Fibroblast of skin of scalp (primary cell): ENCODE measurements at places on chromosomes 3 and 15.

DNA sequence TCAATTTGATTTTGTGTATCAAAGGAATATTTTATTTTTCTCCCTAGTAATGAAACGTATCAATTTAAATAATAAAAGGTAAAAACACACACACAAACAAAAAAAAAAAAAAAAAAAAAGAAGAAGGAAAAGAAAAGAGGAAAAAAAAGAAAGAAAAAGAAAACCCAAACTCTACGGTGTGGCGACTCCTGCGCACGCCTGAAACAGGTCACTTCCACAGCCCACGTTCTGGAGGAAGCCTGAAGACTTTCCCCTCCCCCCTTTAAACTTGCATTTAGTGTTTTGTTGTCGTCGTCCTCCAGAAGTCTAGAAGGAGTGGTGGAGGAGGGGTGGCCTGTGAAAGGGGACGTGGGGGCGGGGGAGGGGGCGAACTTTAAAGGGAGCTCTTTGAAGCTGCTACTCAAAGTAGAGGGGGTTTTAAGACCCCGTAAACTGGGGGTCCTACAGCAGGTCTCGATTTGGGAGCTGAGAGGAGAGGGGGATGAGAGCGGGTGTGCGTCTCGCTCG, 2.3 kb upstream of the TLE3 start:
- no peak for DNase-seq

- no peak for DNase-seq
These were observed 1071.9 kb downstream of the IGSF11 start for GRCh38 chr3:117962750-117963149.

GRCh38 chr3:4234889-4235288, 68.3 kb upstream of the SETMAR start:
- no peak for DNase-seq

- no peak for DNase-seq
These were observed 1.1 kb upstream of the SEMA3G start for GRCh38 chr3:52446042-52446441.

GRCh38 chr3:153313302-153313965, 151.4 kb downstream of the RAP2B start:
- peak; percentile 44 for DNase-seq

GRCh38 chr3:118755253-118755801, 279.3 kb downstream of the IGSF11 start:
- DNase-seq = no peak

DNA sequence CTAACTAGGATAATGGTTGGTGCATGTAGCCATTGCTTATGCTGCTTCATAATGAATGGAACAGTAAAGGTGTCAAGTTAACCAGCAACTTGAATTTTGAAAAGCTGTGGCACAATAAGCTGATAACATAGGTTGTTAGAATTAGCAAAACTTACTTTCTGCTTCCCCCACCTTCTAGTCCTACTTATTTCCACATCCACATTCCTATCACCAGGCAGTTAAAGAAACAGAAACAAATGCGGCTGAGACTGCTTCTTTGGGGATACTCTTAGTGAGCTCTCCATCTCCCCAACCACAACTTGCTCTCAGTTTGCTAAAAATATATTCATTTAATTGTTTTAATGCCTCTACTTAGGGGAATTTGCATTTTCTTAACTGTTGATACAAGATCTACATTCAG, 215.1 kb downstream of the TIGIT start:
- DNase-seq = no peak

GRCh38 chr3:40191850-40192448, 117.6 kb upstream of the EIF1B start:
- peak; percentile 49 for DNase-seq
